Activated T-cell treated with anti-CD3 and anti-CD28 coated beads, Interleukin-2, amount 50 U/mL, for 24 hours (primary cell): ENCODE measurements at places on chromosomes 11 and 22.

DNA sequence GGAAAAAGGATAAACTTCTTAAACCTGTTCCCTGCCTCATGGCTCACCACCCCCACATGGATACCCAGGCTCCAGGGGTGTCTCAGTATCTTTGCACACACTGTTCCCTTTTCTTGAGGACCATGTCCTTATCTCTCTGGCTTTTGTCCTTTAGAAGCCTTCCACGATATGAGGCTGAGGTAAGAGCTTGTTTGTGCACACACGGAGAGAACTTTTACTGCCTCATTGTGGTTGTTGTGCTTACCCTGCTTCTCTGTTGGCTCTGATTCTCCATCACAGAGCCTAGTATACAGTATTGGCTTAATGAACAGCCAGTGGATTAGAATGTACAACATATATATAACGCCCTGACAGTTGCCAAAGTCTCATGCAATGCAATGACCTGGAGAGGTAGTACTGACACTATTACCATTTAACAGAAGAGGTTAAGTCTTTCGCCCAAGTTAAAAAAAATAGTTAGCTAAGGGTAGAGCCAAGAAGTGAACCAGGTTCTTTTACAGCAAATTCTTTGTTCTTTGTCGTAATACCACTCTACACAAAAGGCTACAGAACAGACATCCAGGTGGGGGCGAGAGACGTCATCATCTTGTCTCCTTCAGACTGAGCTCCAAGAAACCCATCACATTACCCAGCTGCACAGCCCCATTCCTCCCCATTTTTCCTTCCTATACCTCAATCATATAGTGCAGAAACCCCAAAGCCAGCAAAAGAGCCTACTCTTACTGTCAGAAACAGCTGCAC, 117.3 kb downstream of the PLEKHA7 start:
- DNase-seq = no peak

GRCh38 chr22:17601031-17601430, 27.5 kb downstream of the ATP6V1E1 start:
- DNase-seq = no peak

- no peak for DNase-seq
These were observed 177.4 kb downstream of the BUD13 start for GRCh38 chr11:116595305-116595880.

DNA sequence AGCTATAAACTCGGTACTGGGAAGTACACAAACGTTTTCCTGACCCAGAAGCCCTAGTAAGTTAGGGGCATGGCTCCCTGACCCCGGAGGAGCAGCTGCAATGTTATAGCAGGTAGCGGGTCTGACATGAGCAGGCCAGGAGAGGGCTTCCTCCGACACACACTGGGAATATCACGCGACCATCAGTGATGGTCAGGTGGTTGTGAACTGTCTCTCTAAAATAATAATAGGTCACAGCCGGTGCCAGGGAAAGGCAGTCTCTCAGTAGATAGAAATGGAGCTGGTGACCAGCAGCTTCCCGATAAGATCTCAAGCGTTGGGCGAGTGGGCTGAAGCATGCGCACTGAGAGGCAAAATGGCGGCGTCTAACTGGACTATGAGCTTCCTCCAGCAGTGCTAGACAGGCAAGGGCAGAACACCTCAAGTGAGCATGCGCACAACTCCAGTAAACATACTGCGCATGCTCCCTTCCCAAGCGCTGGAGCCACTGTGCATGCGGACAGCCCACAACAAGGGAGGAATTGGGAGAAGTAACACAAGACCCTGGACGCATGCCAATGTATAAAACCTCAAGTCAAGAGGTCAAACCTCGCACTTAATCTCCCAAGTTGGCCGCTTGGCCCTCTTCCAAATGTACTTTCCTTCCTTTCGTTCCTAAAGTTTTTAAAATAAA, 22.3 kb upstream of the TESMIN start:
- no peak for DNase-seq

GRCh38 chr11:10109806-10110205, 184.2 kb downstream of the SBF2 start:
- DNase-seq = no peak

GRCh38 chr22:44337678-44338004, 24.9 kb upstream of the SHISAL1 start:
- DNase-seq = no peak

GRCh38 chr11:31236143-31236542, 133.4 kb downstream of the DCDC1 start:
- DNase-seq = no peak

DNA sequence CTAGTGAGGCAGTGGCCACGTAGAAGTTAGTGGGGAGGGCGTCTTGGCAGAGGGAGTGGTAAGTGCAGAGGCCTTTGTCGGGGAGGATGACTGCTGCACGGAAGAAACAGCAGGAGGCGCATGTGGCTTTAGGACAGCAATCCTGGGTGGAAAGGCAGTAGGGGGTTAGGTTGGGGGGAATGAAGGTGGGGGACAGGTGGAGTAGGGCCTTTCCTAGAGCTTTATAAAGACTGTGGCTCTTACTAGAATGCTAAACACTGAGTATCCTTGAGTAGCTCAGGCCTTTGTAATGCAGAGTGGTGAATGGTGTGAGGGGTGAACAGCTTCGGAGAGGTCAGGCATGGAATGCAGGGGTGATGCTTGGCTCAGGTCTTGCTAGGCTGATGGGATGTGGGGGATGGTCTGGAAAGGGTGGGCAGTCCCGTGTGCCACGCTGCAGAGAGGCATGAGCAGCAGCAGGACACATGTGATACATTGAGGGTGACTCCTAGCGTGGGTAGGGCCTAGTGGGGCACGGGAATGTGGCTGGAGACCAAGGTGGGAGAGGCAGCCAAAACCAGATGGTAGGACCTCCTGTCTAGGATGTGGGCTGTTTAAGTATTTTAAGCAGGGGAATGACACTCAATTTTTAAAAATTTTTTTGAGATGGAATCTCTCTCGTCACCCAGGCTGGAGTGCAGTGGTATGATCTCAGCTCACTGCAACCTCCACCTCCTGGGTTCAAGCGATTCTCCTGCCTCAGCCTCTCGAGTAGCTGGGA, 19.2 kb downstream of the AP2A2 start:
- DNase-seq = no peak

DNA sequence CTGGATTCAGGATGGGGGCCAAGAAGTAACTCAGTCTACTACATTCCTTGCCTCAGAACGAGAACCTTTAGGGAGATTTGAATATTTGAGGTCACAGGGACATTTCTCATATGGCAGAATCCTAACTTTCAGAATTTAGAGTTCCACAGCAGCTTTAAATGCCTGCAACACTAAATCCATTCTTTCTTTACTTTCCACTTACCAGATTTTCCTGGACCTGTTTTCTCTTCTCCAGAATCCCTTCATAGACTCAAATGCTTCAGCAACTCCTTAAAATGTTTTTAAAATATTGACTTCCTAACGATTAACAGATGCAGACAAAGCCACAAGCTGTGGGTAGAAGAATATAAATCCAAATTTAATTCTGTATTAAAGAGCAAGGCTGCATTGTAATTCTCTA, 63.1 kb downstream of the PRSS23 start:
- DNase-seq = no peak

- DNase-seq = no peak
These were observed 6.8 kb upstream of the PIM3 start for GRCh38 chr22:49953680-49954344.

DNA sequence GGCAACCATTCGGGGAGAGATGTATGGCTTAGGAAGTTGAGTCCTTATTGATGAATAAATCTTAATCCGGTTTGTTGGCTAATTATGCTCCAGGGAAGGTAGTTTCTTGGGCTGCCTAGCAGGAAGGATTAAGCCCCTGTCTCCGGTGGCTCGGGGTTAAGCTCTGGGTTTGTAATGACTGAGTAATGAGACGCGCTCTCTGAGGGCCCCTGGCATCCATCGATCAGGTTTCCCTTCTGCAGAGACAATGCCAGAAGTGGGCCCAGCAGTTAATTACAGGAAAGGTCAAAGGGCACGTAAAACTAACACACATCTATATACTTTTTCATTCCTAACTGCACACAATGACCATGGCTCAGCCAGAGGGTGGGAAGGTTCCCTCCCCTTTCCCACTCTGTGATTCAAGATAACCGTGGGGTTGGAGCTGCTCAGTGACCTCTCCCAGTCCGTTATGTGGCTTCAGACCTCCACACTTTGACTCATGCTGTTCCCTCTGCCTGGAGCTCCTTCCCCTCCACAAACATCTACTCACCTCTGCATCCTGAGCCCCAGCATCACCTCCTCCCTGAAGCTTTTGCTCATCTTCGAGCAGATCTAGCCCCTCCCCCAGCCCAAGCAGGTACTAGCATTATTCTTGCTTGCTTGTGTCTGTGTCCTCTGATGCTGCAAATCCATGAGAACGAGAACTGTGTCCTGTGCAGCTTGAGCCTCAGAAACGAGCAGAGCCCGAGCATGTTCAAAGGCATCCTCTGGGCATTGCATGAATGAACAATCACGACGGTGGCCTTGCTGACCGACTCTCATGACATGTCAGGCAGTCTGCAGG, 16.6 kb downstream of the SCUBE1 start:
- DNase-seq = no peak

GRCh38 chr11:44707094-44707493, 19.7 kb upstream of the TSPAN18 start:
- DNase-seq = no peak

- no peak for DNase-seq
These were observed 1120.5 kb upstream of the RAG2 start for GRCh38 chr11:37718431-37718999.

DNA sequence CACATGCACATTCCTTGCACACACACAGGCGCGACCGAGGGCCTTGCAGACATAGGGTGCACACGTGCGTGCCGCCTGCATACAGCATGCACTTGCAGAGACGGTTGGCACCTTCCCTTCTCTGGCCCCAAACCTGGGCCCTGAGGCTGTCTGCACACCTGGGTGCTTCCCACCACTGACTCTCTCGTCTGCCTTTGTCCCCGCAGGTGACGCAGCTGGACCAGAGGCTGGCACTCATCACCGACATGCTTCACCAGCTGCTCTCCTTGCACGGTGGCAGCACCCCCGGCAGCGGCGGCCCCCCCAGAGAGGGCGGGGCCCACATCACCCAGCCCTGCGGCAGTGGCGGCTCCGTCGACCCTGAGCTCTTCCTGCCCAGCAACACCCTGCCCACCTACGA, 38.0 kb downstream of the CDKN1C start:
- DNase-seq = no peak

GRCh38 chr11:13993096-13993765, 30.7 kb downstream of the SPON1 start:
- DNase-seq = no peak

DNA sequence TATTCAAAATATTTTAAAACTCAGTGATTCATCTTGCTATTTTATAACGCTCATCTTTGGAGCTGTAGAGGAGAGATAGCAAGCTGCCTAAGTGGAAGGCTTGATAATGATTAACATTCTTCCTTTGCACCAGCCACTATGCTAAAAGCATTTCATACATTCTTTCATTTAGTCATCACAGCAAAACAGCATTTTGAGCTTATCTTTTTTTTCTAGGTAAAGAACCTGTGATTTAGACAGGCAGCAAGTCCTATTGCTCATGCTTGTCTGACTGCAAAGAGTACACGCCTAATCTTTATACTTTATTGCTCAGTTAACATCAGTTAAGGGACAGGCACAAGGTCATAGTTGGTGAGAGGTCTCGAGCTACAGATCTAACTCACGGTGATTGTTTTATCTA, 713.1 kb upstream of the ARHGAP42 start:
- no peak for DNase-seq

DNA sequence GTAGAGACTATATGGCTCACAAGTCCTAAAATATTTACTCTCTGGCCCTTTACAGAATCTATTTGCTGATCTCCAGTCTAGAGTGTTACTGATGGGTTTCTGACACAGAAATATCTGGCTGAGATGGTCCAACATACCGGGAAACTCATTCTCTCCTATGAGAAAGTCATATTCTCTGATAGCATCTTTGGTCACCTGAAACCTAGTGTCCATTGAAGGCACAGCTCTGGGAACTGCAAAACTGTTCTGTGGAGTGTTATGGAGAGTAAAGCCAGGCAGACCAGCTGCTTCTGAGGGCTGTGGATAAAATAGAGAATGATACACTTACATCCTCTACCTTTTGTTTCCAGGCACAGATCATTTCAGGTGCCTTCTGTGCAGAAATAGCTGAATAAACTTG, 2.5 kb upstream of the C11orf24 start:
- DNase-seq = no peak

DNA sequence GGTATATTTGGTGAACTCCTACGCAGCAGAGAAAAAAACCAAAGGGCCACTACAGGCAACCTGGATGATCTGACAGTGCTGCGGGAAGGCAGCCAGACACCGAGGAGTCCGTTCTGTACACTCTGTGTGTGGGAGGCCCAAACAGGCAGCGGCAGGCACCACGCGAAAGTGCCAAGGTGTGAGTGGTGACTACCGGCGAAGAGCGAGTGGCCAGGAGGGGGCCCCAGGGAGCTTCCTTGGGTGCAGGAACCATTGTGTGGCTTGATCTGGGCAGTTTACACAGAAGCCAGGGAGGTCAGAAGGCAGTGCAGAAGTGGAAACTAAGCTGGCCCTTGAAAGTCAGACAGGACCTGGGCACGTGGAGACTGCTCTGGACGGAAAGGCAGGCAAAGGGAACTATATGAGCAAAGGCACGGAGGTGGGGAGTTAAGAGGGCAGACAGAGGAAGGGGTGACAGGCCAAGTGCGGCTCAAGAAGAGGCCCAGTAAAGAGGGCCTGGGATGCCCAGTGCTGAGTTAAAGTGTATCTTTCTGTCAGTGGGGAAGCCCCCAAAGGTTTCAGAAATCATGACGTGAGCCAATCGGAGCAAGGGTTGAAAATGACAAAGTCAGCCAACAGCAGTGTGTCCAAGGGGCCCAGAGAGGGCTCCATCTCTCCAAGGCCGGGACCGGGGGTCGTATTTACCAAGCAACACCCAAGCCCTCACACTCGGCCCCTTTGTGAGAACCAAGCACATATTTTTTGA, 10.6 kb downstream of the TMEM184B start:
- peak; percentile 56 for DNase-seq

DNA sequence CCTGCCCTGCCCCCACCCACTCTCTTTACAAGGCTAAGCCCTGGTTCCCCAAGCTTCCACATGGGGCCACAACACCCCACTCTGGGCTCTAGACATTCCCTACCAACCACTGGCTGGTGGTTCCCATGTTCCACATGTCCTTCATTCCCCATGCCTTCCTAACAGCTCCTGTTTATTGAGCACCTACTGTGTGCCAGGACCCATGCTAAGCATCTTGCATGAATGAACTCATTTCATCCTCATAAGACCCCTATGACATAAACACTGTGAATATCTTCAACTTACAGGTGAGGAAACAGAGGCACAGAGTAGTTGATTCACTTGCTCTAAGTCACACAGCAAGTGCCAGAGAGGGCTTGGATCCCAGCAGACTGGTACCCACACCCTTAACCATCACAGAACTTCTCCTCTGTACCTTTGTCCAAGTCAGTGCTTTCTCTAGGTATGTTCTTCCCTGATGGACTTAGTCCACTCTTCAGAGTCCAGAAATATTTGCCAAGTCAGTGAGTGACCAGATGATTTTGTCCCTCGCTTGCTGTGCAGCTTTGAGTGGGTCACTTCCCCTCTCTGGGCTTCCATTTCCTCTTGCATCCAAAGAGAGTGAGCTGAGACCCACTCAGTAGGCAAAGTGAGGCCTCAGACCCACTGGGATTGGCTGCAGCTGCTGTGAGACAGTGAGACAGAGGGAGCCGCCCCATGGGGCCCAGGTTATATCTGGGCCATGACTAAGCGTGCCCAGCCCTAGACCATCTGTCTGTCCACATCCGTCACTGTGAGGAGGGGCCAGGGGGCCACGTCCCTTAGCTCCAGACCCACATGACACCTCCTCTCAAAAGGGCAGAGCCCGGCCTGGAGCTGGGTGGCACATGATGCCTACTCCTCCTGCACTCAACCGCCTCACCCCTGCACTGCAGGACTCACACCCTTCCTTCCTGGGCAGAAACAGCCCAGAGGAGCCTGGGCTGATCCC, 132.4 kb downstream of the MN1 start:
- DNase-seq = no peak
